ENCODE measurements at places on chromosomes 1 and 21.

- peak; percentile 90 for DNase-seq
Observed at GRCh38 chr1:30911059-30911954, 2.7 kb upstream of the SDC3 start.

DNA sequence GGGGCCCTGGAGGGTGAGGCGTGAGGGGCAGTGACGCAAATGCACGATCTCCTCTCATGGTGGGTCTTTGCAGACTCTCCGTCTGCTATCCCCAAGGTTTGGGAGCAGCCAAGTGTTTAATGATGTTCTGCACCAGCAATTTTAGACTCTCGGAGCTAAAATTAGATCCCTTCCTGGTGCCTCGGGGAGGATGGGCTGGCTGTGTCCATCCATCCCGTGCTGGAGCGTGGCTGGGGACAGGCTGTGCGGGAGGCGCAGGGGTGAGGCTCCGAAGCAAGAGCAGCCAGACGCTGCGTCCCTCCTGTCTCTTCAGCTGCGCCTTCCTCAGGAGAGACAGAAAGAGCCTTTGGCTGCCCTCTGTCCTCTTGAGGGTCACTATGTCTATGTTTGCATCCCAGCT lies 387.6 kb downstream of the CAMTA1 start:
- DNase-seq, result no peak

DNA sequence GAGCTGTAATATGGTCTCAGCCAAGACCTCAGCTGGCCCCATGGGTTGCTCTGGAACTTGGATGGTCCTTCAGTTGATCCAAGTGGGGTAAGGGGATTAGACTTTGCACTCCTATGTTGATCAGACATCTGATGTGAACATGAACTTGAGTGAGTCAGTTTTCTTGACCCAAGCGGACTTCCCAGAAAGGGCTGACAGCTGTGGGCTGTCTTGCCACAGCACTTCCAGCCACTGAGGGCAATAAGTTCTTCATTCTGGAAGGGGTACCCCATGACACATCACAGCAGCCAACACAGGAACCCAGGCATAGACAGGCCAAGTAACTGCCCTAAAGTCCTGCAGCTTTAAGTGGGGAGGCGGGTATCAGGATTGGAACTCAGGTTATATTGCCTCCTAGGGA lies 93.9 kb upstream of the USP24 start:
- DNase-seq, result no peak

- DNase-seq, result no peak
Observed at GRCh38 chr1:227125929-227126545, 185.9 kb downstream of the COQ8A start.

DNA sequence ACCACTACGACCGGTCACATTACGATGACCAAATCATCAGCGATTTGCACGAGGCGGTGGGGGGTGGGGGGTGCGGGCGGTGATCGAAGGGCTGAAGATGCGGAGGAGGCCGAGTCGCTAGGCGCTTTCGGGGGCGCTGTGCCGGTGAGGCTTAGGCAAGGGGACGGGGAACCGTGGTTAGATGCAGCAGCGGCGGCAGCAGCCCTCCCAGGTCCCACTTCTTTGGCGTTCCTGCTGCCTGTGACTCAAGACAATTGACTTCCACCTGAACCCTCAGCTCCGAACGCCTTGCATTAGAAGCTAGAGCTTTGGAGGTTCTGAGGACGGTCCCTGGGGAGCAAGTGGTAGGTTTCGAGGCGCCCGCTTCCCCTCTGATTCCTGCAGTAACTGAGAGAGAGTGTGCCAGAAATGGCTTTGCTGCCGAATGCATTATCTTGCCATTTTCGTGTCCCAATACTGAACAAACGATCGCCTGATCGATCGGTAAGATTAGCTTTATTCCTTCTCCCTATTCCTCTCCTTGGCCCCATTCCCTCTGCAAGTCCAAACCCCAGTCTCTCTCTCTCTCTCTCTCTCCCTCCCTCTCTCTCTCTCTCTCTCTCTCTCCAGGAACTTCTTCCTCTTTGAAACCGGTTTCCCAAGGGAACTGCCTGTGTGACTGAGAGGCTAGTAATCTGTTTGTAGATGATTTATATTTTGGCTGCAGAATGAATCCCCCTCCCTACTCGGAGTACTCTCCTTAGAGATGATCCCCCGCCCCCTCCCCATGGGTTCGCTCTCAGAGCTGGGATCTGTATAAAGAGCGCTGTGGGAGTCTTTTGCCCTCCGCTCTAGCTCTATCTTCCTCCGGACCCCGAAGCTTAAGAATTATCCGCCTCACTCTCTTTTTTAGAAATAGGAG lies 735 bp upstream of the BRINP3 start:
- DNase-seq, result peak; percentile 42

DNA sequence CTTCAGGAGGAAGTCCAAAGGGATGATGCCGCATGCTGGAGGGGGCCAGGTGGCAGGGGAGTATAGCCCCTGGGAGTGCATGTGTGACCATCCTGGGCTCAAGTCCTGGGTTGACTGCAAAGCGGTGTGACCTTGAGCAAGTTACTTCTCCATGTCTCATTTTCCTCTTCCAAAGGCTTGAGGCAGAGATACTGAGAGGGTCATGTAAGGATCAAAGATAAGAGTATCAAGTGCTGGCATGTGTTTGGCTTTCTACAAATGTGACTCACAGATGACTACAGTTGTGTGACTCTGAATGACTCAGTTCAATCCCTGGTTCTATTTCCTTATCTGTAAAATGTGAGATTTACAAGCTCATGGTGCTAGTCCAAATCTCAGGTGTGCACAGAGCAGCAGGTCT lies 26.1 kb downstream of the PROK1 start:
- no peak for DNase-seq

DNA sequence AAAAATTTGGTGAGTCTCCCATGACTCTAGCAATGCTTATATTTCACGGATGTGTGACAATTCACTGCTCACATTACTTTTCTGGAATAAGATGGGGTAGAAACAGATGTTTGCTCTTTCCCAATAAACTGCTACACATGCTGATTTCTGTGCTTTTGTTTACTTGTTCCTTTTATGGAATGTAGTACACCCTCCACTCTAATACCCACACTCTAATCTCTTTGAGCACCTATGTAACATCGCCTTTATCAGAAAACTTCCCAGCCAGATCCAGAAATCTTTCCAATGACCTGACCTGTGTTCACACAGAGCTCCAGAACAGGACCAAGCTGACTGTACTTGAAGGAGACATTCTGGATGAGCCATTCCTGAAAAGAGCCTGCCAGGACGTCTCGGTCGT lies 4.2 kb downstream of the HSD3B2 start:
- no peak for DNase-seq

GRCh38 chr1:24932725-24933294 lies 2.7 kb upstream of the RUNX3 start:
- DNase-seq, result no peak

GRCh38 chr1:235326719-235327558 lies 1.0 kb downstream of the ARID4B start:
- DNase-seq, result peak; percentile 58

DNA sequence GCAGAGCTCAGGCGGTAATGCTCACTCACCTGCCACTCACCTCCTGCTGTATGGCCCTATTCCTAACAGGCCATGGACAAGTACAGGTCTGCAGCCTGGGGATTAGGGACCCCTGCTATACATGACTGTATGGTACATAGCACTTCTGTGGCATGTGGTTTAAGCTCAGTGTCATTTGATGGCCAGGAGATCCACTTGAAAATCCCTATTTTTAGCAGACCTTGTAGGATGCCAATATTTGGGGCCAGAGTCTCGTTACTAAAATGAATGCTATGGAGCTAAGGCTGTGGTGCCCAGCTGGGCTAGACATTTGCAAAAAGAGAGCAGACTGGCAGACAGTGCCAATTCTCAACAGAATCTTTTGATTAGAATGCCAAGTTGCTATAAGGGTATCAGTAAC lies 1.7 kb upstream of the ANGPTL7 start:
- DNase-seq, result no peak

DNA sequence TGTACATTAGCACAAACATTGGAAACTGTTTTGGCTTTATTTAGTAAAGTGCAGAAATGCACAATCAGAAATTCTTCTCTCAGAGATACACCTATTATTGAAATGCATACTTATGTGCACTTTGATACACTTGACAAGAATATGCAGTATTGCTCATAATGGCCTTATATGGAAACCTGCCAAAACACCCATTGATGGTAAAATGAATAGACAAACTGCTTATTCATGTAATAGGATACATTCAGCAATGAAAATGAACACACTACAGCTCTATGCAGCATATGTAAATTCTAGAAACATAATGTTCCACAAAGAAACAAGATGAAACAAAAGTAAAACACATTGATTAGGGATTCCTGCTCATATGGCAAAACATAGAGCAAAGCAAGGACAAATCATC lies 223.9 kb downstream of the S1PR1 start:
- DNase-seq, result no peak

- no peak for DNase-seq
Observed at GRCh38 chr1:11862890-11863289, 4.1 kb upstream of the NPPB start.

GRCh38 chr1:95145493-95145892 lies 28.3 kb downstream of the TLCD4 start:
- no peak for DNase-seq

DNA sequence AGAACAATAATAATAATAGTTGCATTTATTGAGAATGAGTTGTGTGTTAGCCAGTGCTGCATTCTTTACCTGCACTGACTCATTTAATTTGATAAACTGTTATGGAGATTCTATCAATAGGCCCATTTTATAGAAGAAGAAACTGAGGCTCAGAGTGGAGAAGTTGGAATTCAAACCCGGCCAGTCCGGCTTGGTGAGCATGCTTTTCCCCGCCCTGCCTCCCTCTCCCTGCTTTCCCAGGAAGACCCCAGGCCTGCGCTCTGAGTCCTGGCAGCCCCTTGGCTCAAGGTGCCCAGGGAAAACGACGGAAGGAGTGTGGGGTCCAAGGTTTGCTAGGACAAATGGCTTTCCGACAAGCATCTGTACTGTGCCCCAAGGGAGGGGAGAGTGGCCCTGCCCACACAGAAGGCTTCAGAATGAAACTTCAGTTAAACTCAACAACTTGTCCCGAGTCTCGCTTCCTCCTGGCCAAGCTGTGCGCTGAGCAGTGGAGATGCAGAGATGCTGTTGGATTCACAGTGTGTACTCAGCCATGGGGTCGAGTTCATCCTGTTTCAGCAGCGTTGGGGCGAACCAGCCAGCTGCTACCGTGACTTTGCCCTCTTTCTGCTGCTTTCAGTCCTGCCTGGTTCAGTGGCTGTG lies 23.3 kb upstream of the PADI6 start:
- DNase-seq, result no peak

- DNase-seq, result no peak
Observed at GRCh38 chr1:30986755-30987154, 78.2 kb upstream of the SDC3 start.

GRCh38 chr1:6638226-6638625 lies 13.6 kb downstream of the THAP3 start:
- peak; percentile 90 for DNase-seq

DNA sequence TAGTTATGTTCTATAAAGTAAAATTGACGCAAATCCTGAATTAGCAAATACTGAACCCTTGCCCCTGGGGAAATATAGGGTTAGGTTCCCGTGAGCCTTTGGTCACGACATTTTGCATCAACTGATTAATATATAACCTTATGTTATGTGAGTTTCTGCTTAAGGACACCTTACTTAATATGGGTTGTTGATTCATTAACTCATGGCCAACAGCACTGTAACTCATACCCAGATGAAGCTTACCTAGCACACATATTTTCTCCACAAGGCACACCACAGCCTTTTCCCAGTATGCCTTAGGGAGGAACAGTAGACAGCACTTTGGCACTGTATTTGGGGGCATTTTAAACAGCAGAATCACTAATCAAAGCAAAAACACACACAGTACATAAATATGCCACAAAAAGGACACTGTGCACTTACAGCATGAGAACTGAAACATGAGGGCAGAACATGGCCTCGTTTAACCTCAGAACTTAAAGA lies 15.1 kb downstream of the INAVA start:
- no peak for DNase-seq

- peak; percentile 85 for DNase-seq
Observed at GRCh38 chr1:234997896-234998741, 130.5 kb downstream of the TOMM20 start.

GRCh38 chr1:211627259-211627658 lies 48.2 kb downstream of the NEK2 start:
- DNase-seq, result no peak

- DNase-seq, result peak; percentile 85
Observed at GRCh38 chr1:17059391-17060305, 5.8 kb upstream of the SDHB start.

GRCh38 chr21:35229290-35229689 lies 180.2 kb upstream of the RUNX1 start:
- DNase-seq, result no peak

DNA sequence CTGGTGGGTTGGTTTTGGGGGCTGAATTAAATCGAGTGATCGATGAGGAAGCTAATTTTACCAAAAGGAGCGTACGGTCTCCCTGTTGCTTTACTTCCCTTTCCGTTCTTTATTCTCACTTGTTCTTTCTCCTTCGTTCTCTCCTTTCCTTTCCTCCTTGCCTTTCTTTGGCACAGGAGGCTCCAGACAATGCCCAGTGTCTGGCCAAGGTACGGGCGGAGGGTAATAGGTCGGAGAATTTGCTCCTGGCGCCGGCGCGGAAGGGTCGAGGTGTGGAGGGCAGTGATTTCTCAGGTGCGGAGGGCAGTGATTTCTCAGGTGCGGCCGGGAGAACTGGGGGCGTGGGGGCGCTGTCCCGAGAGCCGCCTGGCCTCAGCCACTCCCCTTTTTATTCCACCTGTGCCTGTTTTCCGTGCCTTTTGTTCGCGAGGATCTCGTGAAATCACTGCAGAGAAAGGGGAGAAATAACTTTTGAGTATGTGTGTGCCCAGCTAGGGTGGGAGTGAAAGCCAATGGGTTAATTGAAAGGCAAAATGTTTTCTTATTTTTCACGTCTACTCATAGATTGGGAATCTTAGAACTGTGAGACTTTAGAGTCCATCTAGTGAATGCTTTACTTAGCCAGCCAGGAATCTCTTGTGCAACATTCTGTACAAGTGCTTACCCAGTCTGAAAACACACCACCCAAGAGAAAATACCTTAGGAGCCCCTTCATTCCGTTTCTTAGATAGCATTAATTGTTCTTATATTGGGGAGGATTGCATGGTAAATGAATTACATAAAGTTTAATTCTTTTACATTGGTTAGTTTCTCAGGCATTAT lies 1.3 kb downstream of the FNBP1L start:
- no peak for DNase-seq

- DNase-seq, result no peak
Observed at GRCh38 chr1:235022981-235023710, 105.5 kb downstream of the TOMM20 start.

- peak; percentile 39 for DNase-seq
Observed at GRCh38 chr1:37362594-37363385, 111.6 kb upstream of the ZC3H12A start.

- peak; percentile 47 for DNase-seq
Observed at GRCh38 chr1:209190591-209191261, 392.8 kb upstream of the CAMK1G start.

GRCh38 chr21:16145052-16145451 lies 415.3 kb downstream of the USP25 start:
- no peak for DNase-seq

DNA sequence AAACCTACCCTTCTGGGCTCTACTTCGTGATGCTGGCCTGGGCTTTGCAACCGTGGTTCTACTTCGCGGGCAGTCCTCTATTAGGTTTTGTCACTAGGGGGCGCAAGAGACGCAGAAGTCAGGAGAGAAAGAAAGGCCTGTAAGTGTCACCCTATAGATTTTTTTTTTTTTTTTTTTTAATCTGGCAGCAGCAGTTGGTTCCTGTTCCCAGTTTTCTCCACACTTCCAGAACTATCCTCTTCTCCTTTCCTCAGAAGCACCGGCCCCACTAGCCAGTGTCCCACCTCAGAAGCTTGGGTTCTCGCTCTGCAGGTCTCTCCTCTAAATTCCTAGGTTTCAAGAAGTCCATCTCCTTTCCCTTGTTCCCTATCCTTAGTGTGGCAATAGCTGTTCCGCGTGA lies 9.1 kb upstream of the LCE2D start:
- DNase-seq, result peak; percentile 54

- DNase-seq, result peak; percentile 77
Observed at GRCh38 chr1:201737352-201738060, 91.5 kb upstream of the IPO9 start.
